ENCODE measurements at places on chromosomes 2 and 18.

GRCh38 chr18:26421503-26421902 lies 126.8 kb downstream of the KCTD1 start:
- H3K27ac ChIP-seq, result no peak overlapping the region
- H3K4me3 ChIP-seq, result no peak overlapping the region
- no peaks in the 10 kb centered on the region for H3K4me1 ChIP-seq
- H3K27me3 ChIP-seq, result no peaks in the 10 kb centered on the region

DNA sequence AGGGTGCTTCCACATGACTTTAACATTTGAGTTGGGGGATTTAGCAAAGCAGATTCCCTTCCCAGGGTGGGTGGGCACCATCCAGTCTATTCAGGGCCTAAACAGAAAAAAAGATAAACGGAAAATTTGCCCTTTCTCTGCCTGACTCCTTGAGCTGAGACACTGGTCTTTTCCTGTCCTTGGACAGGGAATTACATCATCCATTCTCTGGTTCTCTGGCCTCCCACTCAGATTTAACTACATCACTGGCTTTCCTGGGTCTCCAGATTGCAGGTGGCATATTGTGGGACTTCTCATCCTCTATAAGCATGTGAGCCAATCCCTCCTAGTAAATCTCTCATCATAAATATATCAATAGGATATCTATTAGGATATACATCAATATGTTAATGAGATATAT lies 25.8 kb downstream of the CAPN13 start:
- DNase-seq, result no peak
- H3K36me3 ChIP-seq, result no peaks in the 10 kb centered on the region
- no peaks in the 10 kb centered on the region for H3K4me1 ChIP-seq
- no peaks in the 10 kb centered on the region for H3K27me3 ChIP-seq

DNA sequence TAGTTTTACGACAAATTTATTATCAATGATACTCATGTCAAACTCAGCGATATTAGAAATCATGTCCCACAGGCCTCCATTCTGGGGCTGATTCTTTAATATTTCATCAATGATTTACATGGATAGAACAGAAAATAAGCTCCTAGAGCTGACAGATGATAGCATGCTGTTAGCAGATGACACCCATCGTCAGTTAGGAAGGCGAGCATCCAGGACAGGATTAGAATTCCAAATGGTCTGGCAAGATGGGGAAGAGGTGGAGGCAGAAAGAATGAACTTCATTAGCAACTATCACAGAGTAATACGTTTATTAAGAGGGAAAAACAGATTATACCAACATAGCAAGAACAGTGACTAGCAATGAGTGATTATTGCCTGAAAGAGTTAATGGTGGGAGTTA lies 46.2 kb upstream of the ACVR1 start:
- H3K36me3 ChIP-seq, result no peaks in the 10 kb centered on the region
- H3K27ac ChIP-seq, result no peak overlapping the region
- H3K4me1 ChIP-seq, result no peaks in the 10 kb centered on the region
- no peak for DNase-seq

- no peaks in the 10 kb centered on the region for H3K27me3 ChIP-seq
- H3K4me1 ChIP-seq, result peaks cover 4% of the 10 kb centered on the region
- no peak overlapping the region for H3K4me3 ChIP-seq
- no peaks in the 10 kb centered on the region for H3K36me3 ChIP-seq
Observed at GRCh38 chr18:3511980-3512379, 62.0 kb downstream of the TGIF1 start.

- no peak overlapping the region for H3K27ac ChIP-seq
- H3K36me3 ChIP-seq, result peaks cover 5% of the 10 kb centered on the region
- DNase-seq, result no peak
- peaks cover 34% of the 10 kb centered on the region for H3K27me3 ChIP-seq
Observed at GRCh38 chr2:153870308-153870707, 1.4 kb upstream of the GALNT13 start.

- H3K36me3 ChIP-seq, result no peaks in the 10 kb centered on the region
- DNase-seq, result no peak
- H3K4me3 ChIP-seq, result no peak overlapping the region
- H3K27ac ChIP-seq, result no peak overlapping the region
- H3K27me3 ChIP-seq, result peaks cover 10% of the 10 kb centered on the region
- no peaks in the 10 kb centered on the region for H3K4me1 ChIP-seq
Observed at GRCh38 chr2:121836611-121837010, 81.2 kb downstream of the TSN start.

GRCh38 chr2:175107146-175107545 lies 60.9 kb downstream of the ATF2 start:
- no peak overlapping the region for H3K4me3 ChIP-seq
- H3K27me3 ChIP-seq, result no peaks in the 10 kb centered on the region
- peak overlapping the region; percentile 60 for H3K27ac ChIP-seq
- no peaks in the 10 kb centered on the region for H3K4me1 ChIP-seq
- peaks cover 15% of the 10 kb centered on the region for H3K36me3 ChIP-seq
- no peak for DNase-seq

GRCh38 chr2:46227674-46228289 lies 69.4 kb upstream of the EPAS1 start:
- DNase-seq, result no peak
- H3K4me3 ChIP-seq, result no peak overlapping the region
- H3K4me1 ChIP-seq, result peaks cover 4% of the 10 kb centered on the region

GRCh38 chr2:230956827-230957755 lies 32.0 kb upstream of the GPR55 start:
- H3K36me3 ChIP-seq, result peaks cover 7% of the 10 kb centered on the region
- H3K27me3 ChIP-seq, result peaks cover 58% of the 10 kb centered on the region
- H3K4me3 ChIP-seq, result peak overlapping the region; percentile 26
- DNase-seq, result no peak
- no peak overlapping the region for H3K27ac ChIP-seq

GRCh38 chr18:26700728-26701127 lies 152.4 kb upstream of the KCTD1 start:
- no peaks in the 10 kb centered on the region for H3K4me1 ChIP-seq
- DNase-seq, result no peak
- H3K27ac ChIP-seq, result no peak overlapping the region

DNA sequence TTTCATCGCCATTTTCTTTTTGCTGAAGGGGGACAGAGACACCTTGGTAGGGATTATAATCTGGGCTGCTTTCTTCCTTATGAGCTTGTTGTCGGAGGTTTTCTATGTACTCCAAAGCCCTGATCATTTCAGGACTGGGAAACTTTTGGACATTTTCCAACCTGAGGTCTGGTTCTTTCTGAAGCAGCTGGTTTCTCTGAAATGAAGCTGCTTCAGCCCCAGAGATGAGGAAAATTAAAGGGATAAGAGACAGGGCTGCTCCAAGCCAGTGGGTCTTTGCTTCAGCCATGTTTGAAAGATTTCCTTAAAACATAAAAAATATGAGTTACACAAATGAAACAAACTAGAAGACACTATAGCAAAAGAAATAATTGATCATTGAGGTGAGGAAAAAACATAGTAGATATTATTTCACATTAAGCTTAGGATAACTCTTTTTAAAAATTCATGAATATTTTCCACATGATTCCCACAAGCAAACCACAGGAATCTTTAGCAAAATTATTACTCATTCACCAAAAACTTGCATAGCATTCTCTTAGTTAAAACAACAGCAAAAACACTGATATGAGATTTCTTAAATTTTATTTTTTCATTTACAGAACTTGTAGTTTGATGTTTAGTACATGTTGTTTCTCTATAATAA lies 3.0 kb downstream of the SCG2 start:
- H3K36me3 ChIP-seq, result no peaks in the 10 kb centered on the region
- H3K4me1 ChIP-seq, result no peaks in the 10 kb centered on the region
- no peak for DNase-seq
- no peak overlapping the region for H3K27ac ChIP-seq

GRCh38 chr2:100427627-100428258 lies 10.3 kb upstream of the CHST10 start:
- no peak overlapping the region for H3K4me3 ChIP-seq
- peaks cover 10% of the 10 kb centered on the region for H3K36me3 ChIP-seq
- DNase-seq, result peak; percentile 41
- peaks cover 31% of the 10 kb centered on the region for H3K27me3 ChIP-seq
- H3K4me1 ChIP-seq, result no peaks in the 10 kb centered on the region

GRCh38 chr2:218566296-218566695 lies 1.9 kb downstream of the USP37 start:
- peaks cover 51% of the 10 kb centered on the region for H3K4me1 ChIP-seq
- no peak for DNase-seq
- peaks cover 6% of the 10 kb centered on the region for H3K36me3 ChIP-seq
- peak overlapping the region; percentile 22 for H3K4me3 ChIP-seq
- peak overlapping the region; percentile 100 for H3K27ac ChIP-seq
- no peaks in the 10 kb centered on the region for H3K27me3 ChIP-seq

GRCh38 chr2:183408562-183408961 lies 284.3 kb downstream of the NUP35 start:
- no peak overlapping the region for H3K4me3 ChIP-seq
- H3K4me1 ChIP-seq, result no peaks in the 10 kb centered on the region
- DNase-seq, result no peak
- peaks cover 7% of the 10 kb centered on the region for H3K36me3 ChIP-seq
- H3K27me3 ChIP-seq, result no peaks in the 10 kb centered on the region

DNA sequence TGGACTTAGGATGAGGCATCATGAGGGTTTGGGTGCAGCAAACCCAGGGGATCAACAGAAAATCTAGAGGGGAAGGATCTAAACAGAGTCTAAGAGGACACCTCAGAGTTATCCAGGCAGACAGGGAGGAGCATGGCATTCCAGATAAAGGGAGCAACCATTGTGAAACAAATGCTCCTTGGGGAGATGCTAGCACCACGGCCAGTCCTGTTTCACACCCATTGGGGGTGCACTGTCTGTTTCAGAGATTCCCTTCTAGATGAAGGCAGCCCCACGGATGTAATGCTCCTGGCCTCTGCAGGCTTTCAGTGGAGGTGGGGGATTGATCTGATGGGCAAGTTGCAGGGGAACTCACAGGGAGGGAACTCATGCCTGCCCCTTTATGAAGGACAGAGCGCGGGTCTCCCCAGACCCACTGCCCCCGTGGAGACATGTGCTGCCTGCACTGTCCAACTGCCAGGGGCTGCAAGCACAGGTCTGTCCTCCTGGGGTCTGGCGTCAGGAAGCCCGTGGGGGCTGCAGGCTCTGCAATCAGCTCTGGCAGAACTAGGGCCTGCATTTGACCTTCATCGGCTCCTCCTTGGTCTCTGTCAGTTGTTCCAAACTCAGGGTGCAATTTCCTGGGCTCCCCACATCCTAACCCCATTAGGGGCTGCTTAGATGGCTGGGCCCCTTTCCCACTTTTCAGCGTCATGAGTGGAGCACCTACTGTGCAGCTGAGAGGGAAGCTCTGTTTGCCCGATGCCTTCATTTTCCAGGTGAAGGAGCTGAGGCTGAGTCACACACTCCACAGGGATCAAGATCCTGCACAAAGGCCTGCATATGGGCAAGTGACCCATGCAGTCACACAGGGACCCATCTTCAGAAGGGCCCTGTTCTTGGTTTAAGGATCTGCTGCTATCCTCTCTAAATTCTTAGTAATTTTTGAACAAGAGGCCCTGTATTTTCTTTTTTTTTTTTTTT lies 163.4 kb downstream of the ARL4C start:
- no peak for DNase-seq
- H3K4me1 ChIP-seq, result peaks cover 27% of the 10 kb centered on the region
- H3K36me3 ChIP-seq, result no peaks in the 10 kb centered on the region
- H3K27ac ChIP-seq, result no peak overlapping the region
- no peak overlapping the region for H3K4me3 ChIP-seq

GRCh38 chr2:48203668-48204067 lies 297.4 kb upstream of the FBXO11 start:
- no peaks in the 10 kb centered on the region for H3K36me3 ChIP-seq
- no peak overlapping the region for H3K27ac ChIP-seq
- H3K27me3 ChIP-seq, result no peaks in the 10 kb centered on the region

DNA sequence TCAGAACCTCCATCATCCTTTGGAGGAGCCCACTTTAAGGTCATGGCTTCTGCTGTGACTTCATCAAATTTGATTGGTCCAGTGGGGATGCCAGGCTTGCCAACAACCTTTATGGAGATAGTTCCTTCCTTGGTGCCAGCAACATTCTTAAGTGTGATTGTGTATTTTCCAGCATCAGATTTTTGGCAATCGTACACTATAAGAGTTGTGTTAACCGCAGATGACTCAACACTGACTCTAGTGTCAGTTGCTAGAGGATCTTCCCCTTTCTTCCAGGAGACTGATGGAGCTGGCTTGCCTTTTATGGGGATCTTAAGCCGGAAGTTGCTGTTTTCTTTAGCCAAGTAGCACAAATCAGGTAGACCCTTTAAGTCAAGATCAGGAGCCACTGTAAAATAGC lies 98.7 kb downstream of the PLEKHA3 start:
- H3K4me1 ChIP-seq, result no peaks in the 10 kb centered on the region
- H3K27ac ChIP-seq, result no peak overlapping the region
- DNase-seq, result no peak
- H3K4me3 ChIP-seq, result no peak overlapping the region

GRCh38 chr2:235493775-235494715 lies at the start of gene AGAP1:
TSS of gene AGAP1 (plus strand) at chr2:235494043.
- peaks cover 16% of the 10 kb centered on the region for H3K4me1 ChIP-seq
- peak within 1 kb of the TSS; percentile 73 for H3K4me3 ChIP-seq

DNA sequence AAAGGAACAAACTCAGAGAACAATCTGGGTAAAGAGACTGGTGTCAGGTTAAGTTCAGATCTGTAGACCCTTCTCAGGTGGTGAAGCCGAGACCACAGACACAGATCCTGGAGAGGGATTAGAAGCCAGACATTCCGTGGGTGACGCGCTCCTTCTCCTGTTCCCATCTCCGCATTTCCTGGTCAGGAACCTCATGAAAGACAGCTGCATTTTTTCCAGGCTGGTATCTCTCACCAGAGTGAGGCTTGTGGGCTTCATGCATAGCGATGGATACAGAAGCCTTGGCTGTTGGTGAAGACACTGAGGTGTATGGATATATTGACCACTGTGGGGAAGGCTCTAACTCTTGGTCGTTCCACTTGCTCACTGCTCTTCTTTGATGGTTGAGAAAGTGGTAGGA lies 152.6 kb downstream of the FAM210A start:
- H3K4me3 ChIP-seq, result no peak overlapping the region
- no peaks in the 10 kb centered on the region for H3K36me3 ChIP-seq
- peaks cover 35% of the 10 kb centered on the region for H3K4me1 ChIP-seq
- DNase-seq, result no peak

GRCh38 chr2:142041105-142041504 lies 89.7 kb downstream of the LRP1B start:
- no peaks in the 10 kb centered on the region for H3K4me1 ChIP-seq
- H3K36me3 ChIP-seq, result no peaks in the 10 kb centered on the region
- H3K27me3 ChIP-seq, result no peaks in the 10 kb centered on the region
- no peak for DNase-seq
- H3K4me3 ChIP-seq, result no peak overlapping the region
- H3K27ac ChIP-seq, result no peak overlapping the region

- no peak overlapping the region for H3K4me3 ChIP-seq
- no peaks in the 10 kb centered on the region for H3K36me3 ChIP-seq
- no peak for DNase-seq
- no peak overlapping the region for H3K27ac ChIP-seq
- H3K4me1 ChIP-seq, result no peaks in the 10 kb centered on the region
Observed at GRCh38 chr18:54612237-54612636, 21.2 kb downstream of the DYNAP start.

- H3K4me3 ChIP-seq, result no peak overlapping the region
- no peaks in the 10 kb centered on the region for H3K36me3 ChIP-seq
- no peak overlapping the region for H3K27ac ChIP-seq
- DNase-seq, result no peak
Observed at GRCh38 chr2:239025951-239026461, 178.1 kb downstream of the TWIST2 start.

Measured in naive B cell (primary cell).